ENCODE measurements at places on chromosomes 11 and 22. TPM values are rescaled to one million over a fixed set of nuclear protein-coding genes. Genes with fewer than 3 reads are reported as not detected.
A peak's percentile ranks its signal among the peaks of the same experiment; 100 is the strongest.

DNA sequence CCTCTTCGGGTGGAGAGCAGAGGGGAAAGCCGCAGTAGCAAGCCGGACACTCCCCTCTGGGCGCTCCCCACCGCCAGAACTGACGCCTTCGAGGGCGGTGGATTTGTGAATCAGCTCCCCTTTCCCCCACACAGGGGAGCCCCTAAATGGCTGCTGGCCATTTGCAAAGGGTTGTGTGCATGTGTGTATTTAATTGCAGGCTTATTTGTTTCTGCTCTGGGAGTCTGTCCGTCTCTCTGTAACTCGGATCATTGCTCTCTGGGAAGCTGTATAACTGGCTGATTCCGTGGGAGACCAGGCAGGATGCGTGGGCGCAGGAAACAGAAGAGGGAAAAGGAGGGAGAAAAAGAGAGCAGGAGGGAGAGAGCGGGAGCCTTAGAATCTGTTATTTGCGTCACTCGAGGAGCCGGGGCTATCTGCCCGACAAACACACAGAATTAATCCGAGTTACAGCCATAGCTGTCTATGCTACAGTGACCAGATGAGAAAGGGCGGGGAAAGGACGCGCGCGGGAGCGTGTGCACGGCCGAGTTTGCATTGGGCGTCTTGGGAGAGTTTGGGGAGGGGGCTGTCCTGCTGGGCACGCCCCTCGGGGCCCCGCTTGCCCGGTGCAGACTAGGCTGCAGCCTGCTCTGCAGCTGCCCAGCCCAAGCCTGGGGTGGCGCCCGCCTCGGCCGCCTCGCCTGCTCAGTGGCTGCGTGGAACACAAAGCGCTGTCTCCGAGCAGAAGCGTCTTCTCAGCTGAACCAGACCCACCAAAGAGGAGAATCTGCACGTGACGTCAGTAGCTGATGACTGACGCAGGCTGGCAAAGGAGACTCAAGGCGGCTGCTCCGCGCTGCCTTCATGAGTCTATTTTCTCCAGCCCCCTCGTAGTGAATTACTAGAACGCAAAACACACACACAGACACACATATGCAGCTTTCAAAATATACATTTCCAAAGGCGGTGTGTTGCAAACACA lies 105.3 kb upstream of the HSD17B12 start:
- no peak for DNase-seq

DNA sequence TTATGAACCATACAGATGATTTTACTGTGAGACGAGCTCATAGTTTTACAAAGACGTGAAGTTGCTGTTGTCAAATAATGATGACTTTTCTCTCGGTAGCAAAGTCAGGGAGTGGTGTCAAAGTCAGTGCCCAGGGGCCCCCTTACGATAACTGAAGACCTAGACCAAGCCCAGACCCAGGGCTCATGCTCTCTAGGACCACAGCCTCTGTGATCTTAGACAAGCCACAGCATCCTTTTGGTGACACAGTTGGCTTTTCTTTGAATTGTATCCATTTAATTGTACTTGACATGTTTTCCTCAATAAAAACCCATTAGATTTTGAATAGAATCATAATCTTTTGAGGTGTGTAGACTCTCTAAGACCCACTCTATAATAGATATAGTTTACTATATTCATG lies 17.9 kb upstream of the POGLUT3 start:
- no peak for DNase-seq

The KRTAP5-7 gene
- polyA plus RNA-seq: not detected

DNA sequence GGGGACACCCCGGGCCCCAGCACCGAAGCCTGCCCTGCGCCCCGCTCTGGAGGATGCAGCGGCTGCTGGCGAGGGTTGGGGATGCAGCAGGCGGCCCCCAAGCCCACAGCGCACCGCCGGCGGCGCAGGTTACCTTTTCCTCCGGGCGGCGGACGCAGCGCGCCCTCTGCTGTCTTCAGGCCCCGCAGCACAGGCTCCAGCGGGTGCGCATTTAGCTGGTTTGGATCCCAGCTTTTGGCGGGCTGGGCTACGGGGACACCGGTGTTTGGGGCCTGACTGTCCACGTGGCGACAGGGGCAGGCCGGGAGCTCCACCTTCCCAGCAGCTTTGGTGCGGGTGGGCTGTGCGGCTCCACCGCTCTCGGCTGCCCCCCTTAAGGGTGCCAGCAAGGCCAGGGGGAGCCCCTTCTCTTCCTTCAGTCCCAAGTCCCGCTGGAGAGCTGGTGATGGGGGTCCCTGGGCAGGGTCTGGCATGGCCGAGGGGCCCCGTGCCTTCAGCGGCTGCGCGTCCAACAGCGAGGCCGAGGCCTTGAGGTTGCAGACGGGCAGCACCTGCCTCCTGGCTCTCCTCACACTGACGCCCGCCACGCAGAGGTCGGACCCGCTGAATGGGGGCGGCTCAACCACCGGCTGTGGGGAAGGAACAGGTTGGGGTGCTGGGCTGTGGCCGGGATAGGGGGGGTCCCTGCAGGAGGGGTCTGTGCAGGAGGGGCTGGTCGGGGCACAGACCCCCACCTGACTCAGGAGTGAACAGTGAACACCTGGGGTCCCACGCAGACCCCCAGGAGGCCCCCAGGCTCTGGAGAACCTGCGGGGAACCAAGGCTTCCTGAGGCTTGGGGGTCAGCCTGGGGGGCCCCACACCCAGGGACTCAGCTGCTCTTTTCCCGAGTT lies 18.0 kb upstream of the IL17REL start:
- peak; percentile 42 for DNase-seq

The MUC5AC gene
- polyA plus RNA-seq: 0.01 TPM

The LGR4 gene
- 110 TPM for polyA plus RNA-seq

All from renal pelvis (tissue), 12 donors.